Hematopoietic multipotent progenitor cell treated with erythropoietin and hydrocortisone succinate and interleukin-3 and kit ligand, for 6 days (in vitro differentiated cells): ENCODE measurements at places on chromosomes 4 and X.
A peak's percentile ranks its signal among the peaks of the same experiment; 100 is the strongest.

DNA sequence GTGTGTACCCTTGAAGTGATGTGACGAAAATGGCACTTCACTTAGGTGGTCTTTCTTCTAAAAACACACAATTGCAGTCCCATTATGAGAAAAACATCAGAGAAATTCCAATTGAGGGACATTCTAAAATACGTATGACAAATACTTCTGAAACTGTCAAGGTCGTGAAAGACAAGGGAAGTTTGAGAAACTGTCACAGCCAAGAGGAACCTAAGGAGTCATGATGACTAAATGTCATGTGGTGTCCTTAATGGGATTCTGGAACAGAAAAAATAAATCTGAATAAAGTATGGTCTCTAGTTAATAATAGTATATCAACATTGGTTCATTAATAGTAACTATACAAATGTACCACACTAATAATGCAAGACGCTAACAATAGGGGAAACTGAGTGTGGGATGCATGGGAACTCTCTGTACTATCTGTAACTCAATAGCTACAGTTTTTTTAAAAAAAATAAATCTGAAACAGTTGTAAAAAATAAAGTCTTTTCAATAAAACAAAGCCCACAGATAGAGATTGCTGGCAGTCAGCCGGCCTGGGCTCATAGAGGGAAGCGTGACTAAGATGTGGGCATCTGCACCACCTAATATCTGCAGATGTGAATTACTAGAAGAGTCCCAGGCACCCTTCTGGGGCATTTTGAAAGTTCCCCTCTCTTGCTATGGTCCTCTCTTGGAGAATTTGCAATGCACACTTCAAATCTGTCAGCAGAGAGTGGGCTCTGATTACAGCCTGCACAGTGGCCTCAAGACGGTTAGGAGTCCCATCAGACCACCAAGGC, 47.6 kb downstream of the MID1IP1 start:
- DNase-seq: no peak

- no peak for DNase-seq
These were observed at the start of gene TMEM35A for GRCh38 chrX:101078716-101079598. Gene TMEM35A, plus strand, starts transcription at chrX:101078879. Its CDS starts 124 bp downstream, at chrX:101079003.

DNA sequence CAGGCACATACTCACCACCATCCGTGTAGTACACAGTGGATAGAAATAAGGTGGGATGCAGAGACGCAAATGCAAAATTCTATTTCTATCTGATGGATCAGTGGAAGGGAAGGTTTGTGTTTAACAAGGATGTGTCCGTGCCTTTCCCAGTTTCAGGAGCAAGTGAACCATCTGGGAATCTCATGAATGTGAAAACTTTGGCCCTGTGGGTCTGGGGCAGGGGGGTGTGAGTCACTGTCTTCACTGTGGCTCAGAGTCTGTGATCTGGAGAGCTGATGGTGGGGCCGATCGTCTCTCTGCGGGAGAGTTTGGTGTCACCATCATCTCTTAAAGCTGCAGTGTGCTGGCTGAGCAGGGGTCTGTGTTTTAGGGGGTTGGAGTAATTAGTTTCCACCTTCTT, 179.3 kb upstream of the STS start:
- DNase-seq: no peak

GRCh38 chrX:65846974-65847373, 179.5 kb downstream of the MSN start:
- DNase-seq: no peak

DNA sequence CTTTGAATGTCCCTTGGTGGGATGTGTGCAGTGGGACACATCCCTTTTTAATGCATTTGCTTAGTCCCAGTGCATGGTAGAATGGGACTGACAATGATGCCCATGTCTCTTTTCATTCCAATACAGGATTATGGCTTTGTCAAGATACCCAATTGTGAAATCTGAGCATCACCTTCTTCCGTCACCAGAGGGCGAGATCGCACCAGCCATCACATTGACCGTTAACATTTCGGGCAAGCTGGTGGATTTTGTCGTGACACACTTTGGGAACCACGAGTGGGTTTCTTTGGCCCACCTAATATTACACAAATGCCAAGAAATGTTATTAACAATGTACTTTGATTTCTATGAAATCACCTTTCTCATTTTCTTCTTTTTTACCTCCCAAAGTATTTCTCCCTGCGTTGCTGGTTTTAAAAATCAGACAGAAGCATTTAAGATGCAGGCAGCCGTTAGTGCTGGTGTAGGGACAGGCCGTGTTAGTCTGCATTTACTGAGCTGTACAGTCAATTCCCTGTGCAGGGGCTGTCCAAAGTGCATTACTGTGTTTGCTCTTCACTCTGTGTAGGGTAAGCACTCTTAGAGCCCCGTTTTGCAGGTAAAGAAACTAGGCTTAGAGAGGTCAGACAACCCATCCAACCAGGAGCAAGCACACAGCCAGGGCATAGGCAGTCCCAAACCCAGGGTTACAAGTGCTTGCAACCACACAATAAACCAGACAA, 46.5 kb downstream of the CWH43 start:
- peak; percentile 39 for DNase-seq

GRCh38 chrX:12805333-12805732, 14.1 kb downstream of the PRPS2 start:
- DNase-seq: no peak

- DNase-seq: no peak
These were observed 20.1 kb downstream of the ENPP6 start for GRCh38 chr4:184197536-184198082.

DNA sequence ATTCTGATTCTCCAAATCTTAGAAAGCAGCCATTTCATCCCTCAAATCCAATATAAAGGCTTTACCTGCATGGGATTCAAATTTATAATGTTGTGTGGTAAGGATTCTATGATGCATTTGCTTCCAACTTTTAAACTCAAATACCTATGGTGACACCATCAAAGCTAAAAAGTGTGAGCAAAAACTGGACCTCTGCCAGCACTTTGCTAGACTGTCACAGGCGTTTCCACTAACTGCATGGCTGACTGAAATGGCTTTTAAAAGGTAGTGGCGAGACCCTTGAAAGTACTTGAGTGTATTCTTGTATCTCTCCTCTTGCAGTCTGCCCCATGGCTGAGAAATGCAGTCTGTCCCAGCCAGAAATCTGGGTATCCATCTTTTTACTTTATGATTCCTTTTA, 169.4 kb downstream of the AMELX start:
- DNase-seq: peak; percentile 33

DNA sequence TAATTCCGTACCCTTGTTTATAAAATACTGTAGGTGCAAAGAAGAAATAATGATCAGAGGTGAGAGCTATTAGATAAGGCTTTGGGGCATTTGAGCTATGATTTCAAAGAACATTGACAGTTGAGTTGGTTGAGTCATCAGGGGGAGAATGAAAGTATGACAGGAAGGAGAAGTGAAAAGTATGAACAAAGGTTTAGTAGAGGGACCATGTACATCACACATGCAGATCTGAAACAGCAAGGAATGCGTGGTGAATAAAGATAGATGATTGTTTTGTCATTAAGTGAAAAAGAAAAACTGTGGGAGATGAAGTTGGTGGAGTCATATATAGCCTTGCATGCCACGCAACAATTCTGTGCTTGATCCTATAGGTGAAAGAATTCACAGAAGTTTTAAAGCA, 163.1 kb downstream of the ARAP2 start:
- no peak for DNase-seq

DNA sequence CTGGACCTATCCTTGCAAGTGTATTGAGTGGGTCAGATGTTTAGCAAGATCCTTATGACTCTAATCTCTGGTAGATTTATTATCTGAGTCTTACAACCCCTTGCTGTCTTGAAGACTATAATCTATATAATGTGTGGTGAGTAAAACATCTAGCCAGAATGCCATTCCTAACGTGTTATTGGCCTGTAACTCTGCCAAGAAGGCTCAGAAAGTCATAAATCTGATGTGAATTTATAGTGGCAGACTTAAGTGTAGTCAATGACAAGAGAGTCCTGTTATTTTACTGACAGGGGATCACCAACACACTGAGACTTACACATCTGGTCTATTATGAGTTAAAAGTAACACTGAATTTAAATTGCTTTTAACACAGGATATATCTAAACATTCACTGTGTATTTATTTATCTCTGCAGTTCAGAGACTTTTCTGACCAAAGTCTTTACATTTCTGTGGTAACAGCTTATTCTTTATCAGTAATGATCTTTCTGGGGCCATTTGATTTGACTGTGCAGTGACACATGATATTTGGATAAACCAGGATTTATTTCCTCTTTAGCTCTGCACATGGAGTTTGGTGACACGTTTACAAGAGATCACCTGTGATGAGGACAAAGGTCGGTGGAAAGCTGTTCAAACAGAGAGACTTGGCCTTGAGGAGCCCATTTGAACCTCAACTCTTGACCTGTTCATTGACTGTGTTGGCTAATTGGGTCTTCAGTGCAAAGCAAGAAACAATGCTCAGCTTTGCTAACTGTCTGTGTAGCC, 415.8 kb downstream of the STIM2 start:
- DNase-seq: no peak

DNA sequence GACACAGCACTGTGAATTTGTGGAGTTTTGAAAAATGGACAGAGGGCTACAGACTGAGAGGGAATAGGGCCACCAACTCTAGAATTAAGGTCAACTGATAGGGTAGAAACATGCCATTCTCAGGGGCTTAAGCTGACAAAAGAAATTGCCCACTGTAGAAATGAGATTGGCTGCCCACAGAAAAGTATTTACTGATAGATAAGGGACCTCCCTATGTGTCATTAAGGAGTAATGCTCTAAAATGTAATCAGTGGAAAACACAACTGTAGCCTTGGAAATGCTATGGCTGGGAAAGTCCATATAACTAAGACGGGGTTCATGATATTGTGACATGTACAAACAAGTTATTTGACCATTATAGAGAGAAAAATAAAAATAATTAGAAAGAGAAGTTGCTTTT, 4.6 kb downstream of the RTL9 start:
- peak; percentile 83 for DNase-seq

DNA sequence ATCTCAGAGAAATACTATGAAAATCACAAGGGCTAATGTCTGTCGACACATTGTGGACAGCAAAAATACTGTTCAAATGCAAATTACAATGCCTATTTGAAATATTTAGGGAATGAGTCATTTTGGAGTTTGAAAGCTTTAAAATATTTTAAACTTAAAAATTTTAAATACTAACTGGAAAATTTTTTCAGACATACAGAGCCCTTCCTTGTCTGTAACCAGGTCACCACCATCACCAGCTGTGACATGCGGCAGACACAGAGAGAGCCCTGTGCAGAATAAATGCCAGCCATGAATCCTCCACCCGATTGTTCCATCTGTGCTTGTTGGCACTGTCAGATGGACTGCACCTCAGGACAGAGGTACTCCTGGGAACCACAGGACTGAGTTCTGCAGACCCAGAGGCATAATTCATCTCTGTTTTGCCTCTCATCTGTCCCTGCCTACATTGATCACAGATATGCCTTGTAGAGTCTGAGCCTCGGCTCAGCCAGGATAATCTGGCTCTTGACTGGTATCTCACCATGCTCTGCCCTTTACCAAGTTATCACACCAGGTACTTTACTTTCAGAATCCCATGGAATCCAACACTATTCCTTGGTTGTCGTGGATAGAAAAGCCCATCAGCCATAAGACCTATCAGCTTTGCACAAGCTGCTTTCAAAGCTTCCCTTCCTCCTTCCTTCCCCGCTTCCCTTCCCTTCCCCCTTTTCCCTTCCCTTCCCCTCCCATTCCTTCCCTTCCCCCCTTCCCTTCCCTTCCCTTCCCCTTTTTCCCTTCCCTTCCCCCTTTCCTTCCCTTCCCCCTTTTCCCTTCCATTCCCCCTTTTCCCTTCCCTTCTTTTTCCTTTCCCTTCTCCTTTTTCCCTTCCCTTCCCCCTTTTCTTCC, 67.2 kb downstream of the TBC1D9 start:
- DNase-seq: no peak

GRCh38 chr4:54066088-54066415, 1.6 kb upstream of the CHIC2 start:
- DNase-seq: no peak

DNA sequence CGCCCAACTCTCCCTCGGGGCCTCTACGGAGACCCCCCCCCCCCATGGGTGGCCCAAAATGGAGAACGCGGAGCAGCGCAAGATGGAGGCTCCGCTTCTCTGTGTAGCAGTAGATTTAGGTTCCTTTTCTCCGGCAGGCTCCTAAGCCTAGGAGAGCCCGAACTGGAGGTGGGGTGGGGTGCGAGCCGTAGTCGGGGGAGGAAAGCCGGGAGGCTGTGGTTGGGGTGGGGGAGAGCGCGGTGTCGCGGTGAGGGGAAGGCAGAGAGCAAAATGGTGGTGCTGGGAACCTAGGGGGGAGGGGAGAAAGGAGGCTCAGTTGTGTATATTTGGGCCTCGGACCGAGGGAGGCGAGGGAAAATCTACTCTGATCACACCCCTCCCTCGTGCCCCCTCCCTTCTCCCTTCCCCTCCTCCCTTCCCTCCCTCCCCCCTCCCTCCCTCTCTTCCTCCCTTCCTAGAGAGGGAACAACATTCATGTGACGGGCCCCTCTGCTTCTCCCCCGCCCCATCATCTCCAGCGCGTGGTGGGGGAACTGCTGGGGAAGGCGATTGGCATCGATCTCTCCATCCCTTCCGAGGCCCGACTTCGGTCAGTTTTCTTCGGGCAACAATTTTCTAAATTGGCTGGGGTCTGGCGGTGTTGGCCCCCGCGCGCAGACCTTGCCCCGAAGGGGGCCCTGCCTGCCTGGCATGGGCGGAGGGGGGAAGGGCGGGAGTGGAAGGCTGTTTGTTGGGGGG, at the start of gene STAG2:
TSS of gene STAG2 (plus strand) at position 439 of the 738 bp plus-strand sequence. CDS start 60,922 bp downstream, outside the sequence.
- DNase-seq: peak; percentile 92

- DNase-seq: no peak
These were observed 109.2 kb downstream of the CLNK start for GRCh38 chr4:10575414-10575813.

DNA sequence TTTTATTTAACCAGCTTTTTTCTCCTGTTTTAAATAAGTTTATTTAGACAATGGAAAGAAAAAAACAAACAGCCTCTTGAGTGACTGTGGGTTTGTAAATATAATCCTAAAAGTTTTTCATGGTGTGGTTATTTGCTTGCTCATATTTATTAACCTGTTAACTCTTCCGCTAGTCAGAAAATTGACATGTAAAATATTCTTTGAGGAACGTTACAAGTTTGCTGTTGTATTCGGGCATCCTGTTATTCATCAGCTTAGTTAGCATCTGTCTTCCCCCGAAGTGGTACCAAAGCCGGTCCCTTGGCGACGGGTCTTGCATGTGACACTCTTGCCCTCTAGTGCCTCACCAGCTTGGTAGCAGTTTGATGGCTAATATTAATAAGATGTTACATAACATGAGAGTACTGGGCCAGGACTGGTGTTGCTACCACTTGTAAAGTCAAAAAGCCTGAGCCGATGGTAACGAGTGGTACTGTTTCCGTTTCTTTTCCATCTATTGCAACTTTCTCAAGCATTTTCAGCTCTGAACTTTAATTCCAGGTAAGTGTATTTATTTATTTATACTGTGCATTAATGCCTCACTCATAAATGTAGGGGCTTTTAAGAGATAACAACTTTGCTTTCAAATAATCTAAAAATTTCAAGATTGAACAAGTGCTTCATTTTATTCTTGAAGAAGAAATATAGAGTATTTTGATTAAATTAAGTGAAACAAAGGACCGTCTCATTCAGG, at the start of gene NDST3:
TSS of gene NDST3 (plus strand) at position 434 of the 733 bp plus-strand sequence. CDS start 19,425 bp downstream, outside the sequence.
- peak; percentile 93 for DNase-seq

DNA sequence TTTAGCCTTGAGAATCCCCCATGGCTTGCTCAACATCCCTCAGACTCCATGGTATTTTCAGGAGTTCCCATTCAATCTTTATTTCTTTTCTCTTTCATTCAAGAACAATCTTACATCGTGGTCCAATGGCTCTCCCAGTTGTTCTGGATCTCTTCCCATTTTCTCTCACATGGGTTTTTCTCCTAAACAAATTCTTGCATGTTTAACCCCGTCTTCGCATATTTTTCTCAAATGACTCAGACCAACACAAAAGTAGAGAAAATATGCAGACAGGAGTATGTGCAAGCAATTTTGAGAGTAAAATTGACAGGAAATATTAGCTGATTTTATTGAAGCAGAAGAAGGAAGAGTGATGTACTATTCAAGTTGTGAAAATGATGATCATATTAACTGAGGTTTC, 396.4 kb upstream of the TRAM1L1 start:
- no peak for DNase-seq
